Kidney glomerular epithelial cell (primary cell): ENCODE measurements at places on chromosomes 4 and X.

- DNase-seq, result peak; percentile 15
These were observed 87.3 kb downstream of the PRSS12 start for GRCh38 chr4:118265312-118266144.

GRCh38 chrX:25941559-25942250 is 196.4 kb upstream of the MAGEB18 start:
- no peak for DNase-seq

DNA sequence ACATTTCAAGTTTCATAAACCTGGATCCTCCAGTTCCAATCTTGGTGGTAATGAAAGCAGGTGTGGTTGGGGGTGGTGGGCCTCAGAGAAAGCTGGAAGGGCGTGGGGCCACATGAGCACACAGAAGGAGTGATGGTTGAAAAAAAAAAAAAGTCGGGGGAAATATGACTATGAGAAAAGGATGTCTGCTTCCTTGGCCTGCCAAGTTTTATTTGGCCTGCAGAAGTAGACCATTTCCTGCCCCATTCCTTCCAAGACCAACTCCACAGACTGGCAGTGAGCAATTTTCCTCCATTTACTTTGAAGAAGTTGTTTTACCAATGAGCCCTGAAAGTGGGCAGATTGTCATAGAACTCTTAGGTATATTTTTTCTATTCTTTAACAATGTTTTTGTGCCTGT is 43.3 kb downstream of the LNX1 start:
- no peak for DNase-seq

DNA sequence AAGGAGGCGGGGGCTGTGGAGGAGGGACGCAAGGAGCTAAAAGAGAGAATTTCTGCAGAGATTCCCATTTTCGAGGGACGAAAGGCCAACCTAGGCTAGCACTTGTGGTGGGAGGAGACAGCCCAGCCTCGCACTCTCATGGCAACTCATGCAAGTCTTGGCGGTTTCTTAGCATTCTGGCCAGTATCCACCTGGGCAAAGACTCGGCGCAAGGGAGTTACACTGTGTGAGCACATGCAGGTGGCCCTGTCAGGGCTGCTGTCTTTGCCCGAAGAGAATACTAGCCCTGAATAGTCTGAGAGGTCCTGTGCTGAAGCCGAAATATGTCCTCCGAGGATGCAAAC is 15.5 kb downstream of the MCF2 start:
- no peak for DNase-seq

- no peak for DNase-seq
These were observed 344.0 kb downstream of the ACTRT1 start for GRCh38 chrX:127708155-127708554.

DNA sequence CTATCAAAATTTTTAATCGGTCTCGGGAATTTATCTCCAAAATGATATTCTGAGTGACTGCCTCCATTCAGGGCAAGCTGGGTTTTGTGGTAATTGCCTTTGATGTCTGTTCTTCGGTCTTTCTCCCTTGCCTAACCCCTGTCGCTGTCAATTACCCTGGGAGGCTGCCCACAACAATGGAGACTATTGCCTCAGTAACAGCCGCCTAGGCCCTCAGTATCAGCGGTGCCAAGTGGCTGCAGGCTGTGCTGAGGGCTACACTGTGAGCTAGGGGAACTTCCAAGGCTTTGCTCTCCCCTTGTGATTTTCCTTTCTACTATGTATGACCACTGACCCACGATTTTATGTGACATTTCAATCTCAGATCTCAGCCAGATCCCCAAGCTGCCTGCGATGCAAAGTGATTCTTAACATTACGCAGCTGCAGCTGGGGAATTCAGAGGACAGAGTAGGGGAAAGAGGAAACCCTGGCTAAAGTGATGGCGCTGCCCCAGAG is 36.3 kb upstream of the REST start:
- DNase-seq, result no peak

DNA sequence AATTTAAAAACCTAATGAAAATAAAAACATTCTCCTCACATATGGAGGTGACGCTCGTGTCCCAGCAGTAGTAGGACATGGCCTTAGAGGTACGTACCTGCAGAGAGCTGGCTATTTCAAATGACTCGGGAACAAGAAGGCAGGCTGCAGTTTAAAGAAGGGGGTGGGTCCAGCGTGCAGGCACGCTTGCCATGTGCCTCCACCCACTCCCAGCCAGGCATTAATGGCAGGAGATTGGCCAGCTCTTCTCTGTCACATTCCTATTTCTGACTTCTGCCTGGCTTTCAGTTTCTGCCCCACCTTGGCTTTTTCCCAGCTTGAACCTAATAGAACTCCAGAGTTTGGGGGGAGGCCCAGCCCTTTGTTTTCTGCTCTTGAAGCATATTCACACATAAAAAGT is 17.2 kb downstream of the PDHA1 start:
- DNase-seq, result no peak

DNA sequence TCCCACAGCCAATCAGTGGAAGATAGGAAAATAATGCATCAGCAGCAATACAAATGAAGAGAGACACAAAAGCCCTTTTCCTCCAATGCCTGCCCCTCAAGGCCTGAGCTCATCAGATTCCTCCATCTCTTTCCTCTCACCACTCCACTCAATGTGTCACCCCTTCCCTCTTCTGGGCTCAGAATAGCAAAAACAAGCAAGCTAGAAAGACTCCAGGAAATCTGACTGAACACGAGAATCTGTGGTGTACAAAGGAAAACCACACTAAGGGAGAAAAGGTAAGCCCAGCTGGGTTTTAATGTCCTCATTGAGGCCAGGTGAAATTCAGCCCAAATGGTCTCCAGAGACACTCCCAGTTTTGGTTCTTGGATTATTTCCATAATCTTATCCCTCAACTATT is 46.3 kb downstream of the ARHGEF9 start:
- DNase-seq, result no peak

DNA sequence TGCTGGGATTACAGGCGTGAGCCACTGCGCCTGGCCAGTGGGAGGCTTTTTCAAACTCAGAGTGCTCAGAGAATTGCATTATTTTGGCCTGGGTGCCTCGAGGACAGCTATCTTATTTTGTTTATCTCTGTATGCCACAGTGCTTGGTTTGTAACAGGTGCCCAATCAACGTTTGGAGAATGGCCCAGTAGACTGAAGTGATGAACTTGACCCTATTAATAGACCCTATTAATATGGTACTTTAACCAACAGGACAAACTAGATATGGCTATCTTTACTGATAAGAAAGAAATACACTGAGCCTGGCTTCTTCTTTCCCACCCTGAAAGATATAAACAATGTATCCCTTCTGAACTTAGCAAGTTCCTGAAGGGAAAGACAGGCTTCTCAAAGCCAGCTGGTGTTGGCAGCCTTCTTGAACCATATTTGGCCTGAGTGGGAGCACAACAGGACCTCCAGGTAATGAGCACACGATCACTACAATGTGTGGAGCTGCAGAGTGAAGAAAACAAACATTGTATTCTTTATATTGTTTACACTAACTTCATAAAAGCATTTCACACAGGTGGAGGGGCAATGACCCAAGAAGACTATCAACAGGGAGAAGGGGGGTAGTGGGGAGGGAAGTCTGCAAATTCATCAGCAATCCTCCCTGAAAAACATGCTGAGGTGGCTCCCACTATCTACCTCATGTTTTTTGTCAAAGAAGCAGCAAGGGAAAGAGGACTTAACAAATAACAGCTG is 41.7 kb downstream of the PRPS1 start:
- DNase-seq, result no peak

DNA sequence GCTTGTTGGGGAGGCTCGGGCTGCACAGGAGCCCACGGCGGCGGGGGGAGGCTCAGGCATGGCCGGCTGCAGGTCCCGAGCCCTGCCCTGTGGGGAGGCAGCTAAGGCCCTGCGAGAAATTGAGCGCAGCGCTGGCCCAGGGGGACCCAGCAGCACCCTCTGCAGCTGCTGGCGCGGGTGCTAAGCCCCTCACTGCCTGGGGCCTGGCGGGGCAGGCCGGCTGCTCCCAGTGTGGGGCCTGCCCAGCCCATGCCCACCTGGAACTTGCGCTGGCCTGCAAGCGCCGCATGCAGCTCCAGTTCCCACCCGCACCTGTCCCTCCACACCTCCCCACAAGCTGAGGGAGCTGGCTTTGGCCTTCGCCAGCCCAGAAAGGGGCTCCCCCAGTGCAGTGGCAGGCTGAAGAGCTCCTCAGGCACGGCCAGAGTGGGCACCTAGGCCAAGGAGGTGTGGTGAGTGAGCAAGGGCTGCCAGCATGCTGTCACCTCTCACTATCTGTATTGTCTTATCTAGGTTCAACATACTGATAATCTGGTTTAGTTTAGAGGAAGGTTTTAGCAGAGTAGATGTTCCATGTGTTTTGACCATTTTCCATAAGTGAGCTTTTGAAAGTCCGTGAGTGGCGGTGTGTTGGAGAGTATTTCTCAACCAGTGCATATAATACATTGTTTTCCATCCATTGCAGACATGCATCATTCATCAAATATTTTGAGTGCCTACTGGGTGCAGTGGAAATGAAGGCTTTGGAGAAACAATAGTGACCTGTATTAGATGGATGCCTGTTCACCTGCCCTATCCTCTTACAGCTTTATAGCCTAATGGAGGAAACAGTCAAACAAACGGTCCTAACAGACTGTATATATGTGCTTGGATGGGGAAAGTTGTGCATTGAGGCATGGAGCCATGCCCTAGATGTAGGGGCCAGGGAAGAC is 13.1 kb downstream of the PI4K2B start:
- DNase-seq, result no peak

GRCh38 chrX:18769812-18770573 is 62.5 kb downstream of the PPEF1 start:
- no peak for DNase-seq

DNA sequence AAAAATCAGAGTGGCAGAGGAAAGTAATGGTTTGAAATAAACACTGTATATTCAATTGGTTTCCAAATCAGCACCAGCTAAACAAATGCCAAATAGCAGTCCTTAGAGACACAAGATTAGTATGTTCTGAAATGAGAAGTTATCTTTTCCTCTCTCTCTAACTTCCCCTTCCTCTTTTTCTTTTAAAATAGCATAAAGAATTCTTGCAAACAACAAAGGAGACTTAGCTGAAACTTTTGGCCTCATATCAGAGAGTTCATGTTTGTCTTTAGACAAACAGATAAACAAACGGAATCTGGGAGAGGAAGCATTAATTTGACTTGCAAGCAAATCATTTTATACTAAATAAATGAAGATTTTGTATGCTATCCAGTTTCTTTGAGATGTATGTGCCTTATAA is 399.0 kb downstream of the GBA3 start:
- DNase-seq, result no peak

- no peak for DNase-seq
These were observed 45.5 kb downstream of the TBL1X start for GRCh38 chrX:9510366-9510765.

DNA sequence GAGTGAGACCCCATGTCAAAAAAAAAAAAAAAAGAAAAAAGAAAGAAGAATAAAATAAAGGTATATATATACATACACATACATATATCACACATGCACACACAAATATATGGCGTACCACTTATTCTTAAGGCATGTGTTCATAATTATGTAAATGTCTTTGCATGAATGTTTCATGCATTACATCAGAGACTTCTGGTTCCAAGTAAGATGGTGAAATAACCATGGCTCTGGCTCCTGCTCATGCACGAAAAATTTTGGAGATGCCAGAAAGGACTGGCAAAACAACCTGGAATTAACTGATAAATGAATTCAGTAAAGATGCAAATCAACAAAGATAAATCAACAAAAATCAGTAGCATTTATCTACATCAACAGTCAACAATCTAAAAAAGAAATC is 19.7 kb upstream of the FHIP1A start:
- no peak for DNase-seq

DNA sequence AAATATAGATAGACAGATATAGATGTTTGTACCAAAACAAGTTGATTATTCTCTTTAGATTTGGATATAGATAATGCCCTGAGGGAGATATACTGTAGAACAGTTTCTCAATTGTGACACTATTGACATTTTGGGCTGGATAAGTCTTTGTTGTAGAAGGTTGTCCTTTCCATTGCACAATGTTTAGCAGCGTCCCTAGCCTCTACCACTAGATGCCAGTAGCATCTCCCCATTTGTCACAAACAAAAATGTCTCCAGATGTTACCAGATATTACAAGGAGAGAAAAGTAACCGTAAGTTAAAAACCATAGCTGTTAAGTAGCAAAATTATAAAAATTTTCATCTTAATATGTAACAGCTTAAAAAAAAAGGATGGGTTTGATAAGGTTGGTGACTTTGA is 2595.3 kb downstream of the ARAP2 start:
- no peak for DNase-seq

DNA sequence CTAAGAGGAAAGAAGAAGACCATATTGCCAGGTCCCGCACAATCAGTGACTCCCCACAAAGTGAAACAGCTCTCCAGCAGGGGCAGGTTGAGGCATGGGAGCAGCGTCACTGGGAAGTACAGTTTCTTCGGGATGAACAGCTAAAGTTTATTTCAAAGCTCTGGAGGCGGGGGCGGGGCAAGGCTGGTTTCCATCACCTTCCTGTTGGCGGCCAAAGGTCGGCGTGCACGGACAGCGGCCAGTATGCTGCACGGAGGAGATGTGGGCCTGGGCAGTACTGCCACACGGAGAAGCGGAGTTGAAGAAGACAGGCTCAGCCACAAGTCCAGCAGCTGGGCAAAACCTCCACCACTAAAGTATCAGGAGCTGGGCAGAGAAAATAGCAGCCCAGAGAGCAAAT is 951 bp upstream of the ZNF518B start:
- DNase-seq, result no peak

- no peak for DNase-seq
These were observed 31.3 kb upstream of the TFDP3 start for GRCh38 chrX:133249266-133250058.

GRCh38 chrX:5915783-5916182 is 312.9 kb downstream of the NLGN4X start:
- DNase-seq, result no peak

GRCh38 chr4:140105436-140105835 is 48.5 kb downstream of the MAML3 start:
- DNase-seq, result no peak

GRCh38 chrX:19747652-19748610 is 139.5 kb downstream of the SH3KBP1 start:
- DNase-seq, result no peak

GRCh38 chr4:109195646-109196045 is 106.8 kb downstream of the COL25A1 start:
- no peak for DNase-seq
